GM23338 (cell line): ENCODE measurements at places on chromosomes 5 and 9. TPM values are rescaled to one million over a fixed set of nuclear protein-coding genes. Genes with fewer than 3 reads are reported as not detected.
A peak's percentile ranks its signal among the peaks of the same experiment; 100 is the strongest.

FGF18 gene
- total RNA-seq, result 0.56 TPM in 1 of 2 replicates, not detected in the other

SLC36A2 gene
- total RNA-seq, result not detected in 2 replicates

CDC37L1 gene
- 26.9 and 28.9 TPM in 2 replicates for total RNA-seq

ITK gene
- total RNA-seq, result not detected in 2 replicates

GRCh38 chr5:73861313-73861988 is 235.5 kb downstream of the ARHGEF28 start:
- H3K4me1 ChIP-seq, result no peaks in the 10 kb centered on the region
- H3K27ac ChIP-seq, result no peak overlapping the region
- DNase-seq, result no peak
- no peak overlapping the region for H3K4me3 ChIP-seq

GRCh38 chr9:22649384-22649783 is 202.8 kb downstream of the DMRTA1 start:
- DNase-seq, result no peak
- H3K27me3 ChIP-seq, result no peaks in the 10 kb centered on the region
- H3K4me1 ChIP-seq, result no peaks in the 10 kb centered on the region; the same call in 1 of the 2 replicates
- H3K4me3 ChIP-seq, result no peak overlapping the region
- H3K27ac ChIP-seq, result no peak overlapping the region

DNA sequence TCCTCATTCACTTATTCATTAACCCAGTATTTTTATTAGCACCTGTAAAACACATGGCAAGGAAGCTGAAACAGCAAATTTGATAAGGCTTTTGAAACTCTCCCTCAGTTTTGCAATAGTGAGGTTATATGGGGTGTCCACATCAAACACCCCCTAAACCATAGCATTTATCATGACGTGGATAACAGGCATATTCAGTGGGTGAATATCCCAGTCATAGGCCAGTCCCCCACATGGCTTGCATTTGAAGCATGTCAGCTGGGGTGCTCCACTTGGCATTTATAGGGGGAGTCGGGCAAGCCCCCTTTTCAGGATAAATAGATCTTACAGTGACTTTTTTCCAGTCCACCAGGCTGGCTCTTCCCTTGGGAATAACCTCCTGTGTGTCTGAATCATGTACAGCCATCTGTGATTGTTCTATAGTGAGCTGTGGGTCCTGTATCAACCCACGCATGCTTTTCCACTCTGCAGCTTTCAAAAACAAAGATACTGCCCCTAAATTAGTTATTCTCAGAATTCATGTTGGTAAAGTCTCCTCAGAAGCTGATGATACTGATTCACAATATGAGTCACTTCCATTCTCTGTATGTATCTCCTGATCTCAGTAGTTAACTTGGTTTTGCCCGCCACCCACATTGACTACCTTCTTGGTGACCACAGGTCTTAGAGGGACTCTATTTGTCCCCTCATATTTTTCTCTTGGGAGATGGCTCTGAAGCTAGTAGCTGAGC is 84.4 kb upstream of the SPIN1 start:
- no peak for DNase-seq
- H3K27ac ChIP-seq, result no peak overlapping the region
- no peak overlapping the region for H3K4me3 ChIP-seq
- H3K4me1 ChIP-seq, result no peaks in the 10 kb centered on the region
- H3K36me3 ChIP-seq, result no peaks in the 10 kb centered on the region

DNA sequence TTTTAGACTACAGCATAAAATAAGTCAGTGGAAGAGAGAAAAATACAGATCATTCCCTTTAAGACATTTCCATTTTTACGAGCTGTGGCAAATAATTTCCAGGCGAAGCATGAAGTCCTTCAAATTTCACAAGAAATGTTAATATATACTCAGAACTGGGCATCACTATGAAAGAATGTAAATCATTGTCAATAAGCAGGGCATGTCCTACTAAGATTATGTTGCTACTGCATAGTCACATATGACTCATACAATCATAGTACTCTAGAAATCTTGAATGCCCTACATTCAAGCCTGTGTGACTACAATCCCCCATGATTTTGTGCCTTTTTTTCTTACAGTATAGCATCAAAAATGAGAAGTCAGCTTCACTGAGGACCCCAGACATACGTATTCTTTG is 485.2 kb upstream of the FTMT start:
- no peak overlapping the region for H3K27ac ChIP-seq
- no peak for DNase-seq
- H3K27me3 ChIP-seq, result no peaks in the 10 kb centered on the region
- H3K36me3 ChIP-seq, result no peaks in the 10 kb centered on the region
- no peaks in the 10 kb centered on the region for H3K4me1 ChIP-seq
- H3K4me3 ChIP-seq, result no peak overlapping the region

GRCh38 chr5:88881571-88881971 is 1.4 kb downstream of the MEF2C start:
- no peak overlapping the region for H3K4me3 ChIP-seq
- no peak for DNase-seq
- H3K27ac ChIP-seq, result no peak overlapping the region
- H3K27me3 ChIP-seq, result peaks cover 56% of the 10 kb centered on the region
- no peaks in the 10 kb centered on the region for H3K36me3 ChIP-seq

DNA sequence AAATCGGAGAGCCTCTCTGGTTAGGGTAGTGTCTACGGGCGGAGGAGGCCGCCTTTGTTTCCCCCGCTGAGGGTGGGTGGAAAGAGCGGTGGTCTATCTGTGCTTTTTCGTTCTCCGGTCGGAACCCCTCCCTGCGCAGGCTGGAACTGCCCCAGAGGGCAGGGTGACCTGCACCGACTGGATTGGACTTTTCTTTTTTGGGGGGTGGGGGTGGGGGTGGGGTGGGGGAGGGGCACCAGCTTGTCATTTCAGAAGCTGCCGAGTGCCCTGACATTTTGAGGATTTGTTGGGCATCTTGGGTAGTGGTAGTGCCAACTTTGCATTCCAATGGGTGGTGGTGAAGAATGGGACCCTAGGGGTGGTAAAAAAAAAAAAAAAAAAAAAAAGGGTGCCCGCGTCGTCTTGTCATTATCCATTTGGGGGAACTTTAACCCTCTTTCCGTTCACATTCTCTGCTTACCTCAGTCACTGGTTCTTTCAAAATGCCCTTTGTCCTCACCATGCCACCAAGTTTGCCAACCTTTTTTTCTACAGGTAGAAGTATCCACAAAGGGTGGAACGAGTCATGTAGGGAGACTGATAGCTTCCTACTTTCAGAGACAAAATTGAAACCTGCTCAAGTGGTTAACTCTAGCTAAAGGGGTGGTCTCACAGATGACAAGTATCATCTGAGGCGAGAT is 1.3 kb downstream of the UBE2R2 start:
- 0 out of 2 replicates have a peak overlapping the region, but pooled peaks have one; percentile 96 for H3K27ac ChIP-seq
- H3K4me3 ChIP-seq, result peak overlapping the region; percentile 61
- no peaks in the 10 kb centered on the region for H3K27me3 ChIP-seq
- no peak for DNase-seq
- no peaks in the 10 kb centered on the region for H3K36me3 ChIP-seq

- H3K4me1 ChIP-seq, result no peaks in the 10 kb centered on the region
- DNase-seq, result peak; percentile 75
- no peaks in the 10 kb centered on the region for H3K36me3 ChIP-seq
- no peak overlapping the region for H3K27ac ChIP-seq
Observed at GRCh38 chr5:115246361-115246991, 16.2 kb downstream of the PGGT1B start.

DNA sequence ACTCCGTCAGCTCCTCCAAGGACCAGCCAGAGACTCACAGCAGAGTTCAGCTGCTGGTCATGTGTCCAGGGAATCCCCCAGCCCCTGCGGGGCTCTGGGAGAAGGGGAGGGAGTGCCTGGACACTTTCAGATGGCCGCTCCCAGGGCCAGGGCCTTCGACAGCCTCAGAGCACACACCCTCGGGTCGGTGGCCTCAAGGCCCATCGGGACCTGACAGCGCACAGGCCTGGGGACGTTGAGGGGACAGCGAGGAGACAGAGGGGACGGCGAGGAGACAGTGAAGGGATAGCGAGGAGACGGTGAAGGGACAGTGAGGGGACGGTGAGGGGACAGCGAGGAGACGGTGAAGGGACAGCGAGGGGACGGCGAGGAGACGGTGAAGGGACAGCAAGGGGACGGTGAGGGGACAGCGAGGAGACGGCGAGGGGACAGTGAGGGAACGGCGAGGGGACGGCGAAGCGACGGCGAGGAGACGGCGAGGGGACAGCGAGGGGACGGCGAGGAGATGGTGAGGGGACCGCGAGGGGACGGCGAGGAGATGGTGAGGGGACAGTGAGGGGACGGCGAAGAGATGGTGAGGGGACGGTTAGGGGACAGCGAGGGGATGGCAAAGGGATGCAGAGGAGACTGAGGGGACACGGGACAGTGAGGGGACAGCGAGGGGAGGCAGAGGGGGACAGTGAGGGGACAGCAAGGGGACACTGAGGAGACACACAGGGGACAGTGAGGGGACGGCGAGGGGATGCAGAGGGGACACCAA is 47.3 kb downstream of the SLC12A7 start:
- no peaks in the 10 kb centered on the region for H3K4me1 ChIP-seq
- no peak overlapping the region for H3K27ac ChIP-seq
- H3K27me3 ChIP-seq, result no peaks in the 10 kb centered on the region

- no peak overlapping the region for H3K27ac ChIP-seq
Observed at GRCh38 chr9:133396952-133397351, 20.8 kb downstream of the STKLD1 start.

DNA sequence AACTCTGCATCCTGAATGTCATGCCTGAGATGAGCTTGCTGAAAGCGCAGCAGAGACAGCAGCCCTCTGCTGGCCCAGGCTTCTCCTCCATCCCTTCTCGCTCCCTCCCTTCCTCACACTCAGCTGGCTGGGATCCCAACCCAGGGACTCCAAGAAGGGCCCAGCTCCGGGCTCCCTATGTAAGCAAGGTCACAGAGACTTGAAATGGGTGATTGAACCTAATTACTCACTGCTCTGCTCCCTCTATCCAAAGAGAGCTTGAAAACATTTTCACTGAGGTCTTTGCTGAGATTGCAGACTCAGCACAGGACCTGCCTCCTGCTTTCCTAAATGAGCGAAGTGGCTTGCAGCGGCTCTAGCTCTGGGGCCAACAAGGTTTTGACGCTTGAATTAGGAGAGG is 42.8 kb downstream of the RAPGEF1 start:
- no peak overlapping the region for H3K4me3 ChIP-seq
- peak overlapping the region; percentile 65 for H3K27ac ChIP-seq
- H3K27me3 ChIP-seq, result no peaks in the 10 kb centered on the region
- H3K36me3 ChIP-seq, result no peaks in the 10 kb centered on the region
- H3K4me1 ChIP-seq, result peaks cover 80% of the 10 kb centered on the region
- DNase-seq, result peak; percentile 62

DNA sequence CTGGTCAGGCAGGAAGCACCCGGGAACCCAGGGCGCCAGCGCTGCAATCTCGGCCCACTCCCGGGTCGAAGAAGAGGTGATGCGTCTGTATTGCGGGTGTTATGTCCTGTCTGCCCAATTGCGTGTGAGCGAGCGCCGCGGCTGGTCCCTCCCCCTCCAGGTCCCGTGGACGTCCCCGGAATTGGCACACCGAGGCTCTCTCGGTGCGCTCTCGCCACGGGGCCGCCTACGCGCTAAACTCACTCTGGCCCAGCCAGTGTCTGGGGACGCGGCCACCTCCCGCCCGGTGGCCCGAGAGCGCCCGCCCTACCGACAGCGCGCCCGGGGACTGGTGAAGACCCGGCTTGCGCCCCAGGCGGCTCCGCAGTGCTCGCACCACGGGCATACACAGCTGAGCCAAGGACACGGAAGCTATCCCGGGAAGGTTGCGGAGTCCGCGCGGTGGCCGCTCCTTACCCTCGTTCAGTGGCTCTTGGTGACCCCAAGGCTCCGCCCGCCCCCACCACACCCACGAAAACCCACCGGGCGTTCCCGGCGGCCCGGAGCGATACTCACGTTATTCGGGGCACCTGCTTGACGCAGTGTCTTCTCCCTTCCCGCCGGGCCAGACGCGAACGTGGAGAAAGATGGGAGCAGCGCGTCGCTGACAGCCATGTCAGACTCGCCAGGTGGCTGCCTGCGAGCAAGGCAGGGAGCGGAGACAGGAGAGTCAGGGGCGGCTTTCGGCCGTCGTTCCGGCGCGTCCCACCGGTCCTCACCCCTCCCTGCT is 1.0 kb downstream of the KLF4 start:
- peak; percentile 50 for DNase-seq
- peaks cover 18% of the 10 kb centered on the region for H3K4me1 ChIP-seq

- H3K27me3 ChIP-seq, result no peaks in the 10 kb centered on the region
- peaks cover 5% of the 10 kb centered on the region; the same call in 1 of the 2 replicates for H3K4me1 ChIP-seq
- no peak for DNase-seq
Observed at GRCh38 chr5:58412932-58413331, 47.0 kb downstream of the PLK2 start.

DNA sequence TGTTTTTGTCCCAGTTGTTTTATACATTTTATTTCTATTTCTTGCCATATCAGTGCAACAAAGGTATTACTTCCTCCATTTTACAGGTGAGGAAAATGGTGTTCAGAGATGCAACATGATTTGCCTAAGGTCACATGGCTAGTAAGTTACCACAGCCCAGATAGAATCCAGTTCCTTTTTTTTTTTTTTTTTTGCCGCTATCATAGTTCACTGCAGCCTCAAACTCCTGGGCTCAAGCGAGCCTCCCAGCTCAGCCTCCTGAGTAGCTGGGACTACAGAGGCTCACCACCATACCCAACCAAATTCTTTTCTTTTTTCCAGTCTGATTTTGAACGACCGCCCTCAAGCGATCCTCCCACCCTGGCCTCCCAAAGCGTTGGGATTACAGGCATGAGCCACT is 480 bp upstream of the CCDC69 start:
- no peak for DNase-seq
- no peak overlapping the region for H3K27ac ChIP-seq
- H3K4me1 ChIP-seq, result peaks cover 18% of the 10 kb centered on the region
- H3K4me3 ChIP-seq, result peak overlapping the region; percentile 86; the same call in 1 of the 2 replicates
- H3K27me3 ChIP-seq, result peaks cover 5% of the 10 kb centered on the region; the same call in 1 of the 2 replicates
- H3K36me3 ChIP-seq, result no peaks in the 10 kb centered on the region

DNA sequence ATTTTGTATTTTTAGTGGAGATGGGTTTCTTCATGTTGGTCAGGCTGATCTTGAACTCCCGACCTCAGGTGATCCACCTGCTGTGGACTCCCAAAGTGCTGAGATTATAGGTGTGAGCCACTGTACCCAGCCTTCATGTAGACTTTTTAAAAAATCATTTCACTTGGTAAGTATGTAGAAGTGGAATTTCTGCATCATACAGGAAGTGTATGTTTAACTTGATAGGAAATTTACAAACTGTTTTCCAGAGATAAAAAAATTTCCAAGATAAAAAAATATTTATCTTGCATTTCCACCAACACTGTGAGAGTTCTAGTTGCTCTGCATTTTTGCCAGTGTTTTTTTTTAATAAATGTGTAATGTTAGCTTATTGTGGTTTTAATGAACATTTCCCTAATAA is 155.8 kb downstream of the ZNF608 start:
- no peaks in the 10 kb centered on the region for H3K36me3 ChIP-seq
- no peak overlapping the region for H3K4me3 ChIP-seq
- H3K27ac ChIP-seq, result no peak overlapping the region
- no peaks in the 10 kb centered on the region; the same call in 1 of the 2 replicates for H3K4me1 ChIP-seq
- DNase-seq, result no peak

GRCh38 chr9:108813951-108814601 is 41.7 kb downstream of the ACTL7B start:
- no peaks in the 10 kb centered on the region for H3K36me3 ChIP-seq
- H3K27ac ChIP-seq, result no peak overlapping the region
- DNase-seq, result peak; percentile 38
- H3K27me3 ChIP-seq, result no peaks in the 10 kb centered on the region
